ENCODE measurements at places on chromosomes 4 and X.

- DNase-seq = no peak
These were observed 534.1 kb upstream of the AADAT start for GRCh38 chr4:170623899-170624298.

GRCh38 chr4:108849611-108850168, 86.8 kb upstream of the ETNPPL start:
- peak; percentile 45 for DNase-seq

- no peak for DNase-seq
These were observed 182.4 kb upstream of the ARSJ start for GRCh38 chr4:114161809-114162208.

DNA sequence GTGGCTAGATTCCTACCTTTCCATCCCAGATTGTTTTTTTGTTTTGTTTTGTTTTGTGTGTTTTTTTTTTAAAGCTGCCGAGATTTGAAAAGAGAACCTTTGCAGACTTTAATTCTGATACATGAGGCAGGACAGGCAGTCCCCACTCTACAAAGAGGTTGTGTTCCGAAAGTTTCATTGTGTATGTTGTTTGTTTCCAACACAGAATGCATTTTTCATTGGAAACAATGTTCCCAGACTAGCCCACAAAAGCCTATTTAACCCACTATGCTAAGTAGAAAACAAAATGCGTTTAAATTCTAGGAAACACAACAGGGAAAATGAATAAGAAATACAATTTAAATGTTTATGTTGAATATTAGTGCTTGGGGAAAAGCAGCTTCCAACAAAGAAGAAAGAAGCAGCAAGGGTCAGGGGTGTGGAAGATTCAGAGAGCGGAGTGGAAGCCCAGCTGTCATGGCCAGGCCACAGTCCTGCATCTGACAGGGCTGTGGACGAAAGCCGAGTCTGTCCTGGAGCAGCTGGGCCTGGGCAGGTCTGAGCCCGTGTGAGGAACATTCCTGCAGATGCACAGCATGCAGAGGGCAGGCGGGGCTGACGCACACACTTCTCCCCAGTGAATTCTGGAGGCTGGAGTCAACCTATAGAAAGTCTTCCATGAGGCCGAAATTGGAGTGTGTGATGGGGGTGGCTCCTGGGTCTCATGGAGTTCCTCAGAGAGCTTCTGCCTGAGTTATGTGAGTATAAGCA, 12.4 kb upstream of the SETD7 start:
- no peak for DNase-seq

DNA sequence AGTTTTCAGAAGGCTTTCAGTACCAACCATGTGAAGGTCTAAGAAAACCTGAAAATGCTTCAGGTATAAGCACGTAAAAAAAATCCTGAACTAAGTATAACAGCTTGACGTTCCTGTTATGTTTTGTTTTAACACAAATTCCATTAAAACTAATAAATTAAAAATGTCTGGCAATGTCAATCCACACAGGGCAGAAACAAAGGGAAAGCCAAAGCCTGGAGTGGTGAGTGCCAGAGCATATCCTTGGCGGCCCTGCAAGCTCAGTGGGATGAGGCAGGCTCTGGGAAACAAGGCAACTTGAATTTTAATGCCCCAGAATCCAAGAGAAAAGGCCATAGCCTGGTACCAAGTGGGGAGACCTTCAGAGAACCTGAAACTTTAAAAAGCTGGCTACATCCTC, 78.2 kb downstream of the EPHA5 start:
- no peak for DNase-seq

GRCh38 chrX:67692246-67692645, 148.4 kb downstream of the AR start:
- DNase-seq = peak; percentile 7

GRCh38 chr4:41933997-41934503, 1.2 kb upstream of the TMEM33 start:
- no peak for DNase-seq

- no peak for DNase-seq
These were observed 314.2 kb downstream of the RAB28 start for GRCh38 chr4:13169731-13170525.

GRCh38 chrX:68942104-68942503, 113.3 kb downstream of the EFNB1 start:
- DNase-seq = no peak

DNA sequence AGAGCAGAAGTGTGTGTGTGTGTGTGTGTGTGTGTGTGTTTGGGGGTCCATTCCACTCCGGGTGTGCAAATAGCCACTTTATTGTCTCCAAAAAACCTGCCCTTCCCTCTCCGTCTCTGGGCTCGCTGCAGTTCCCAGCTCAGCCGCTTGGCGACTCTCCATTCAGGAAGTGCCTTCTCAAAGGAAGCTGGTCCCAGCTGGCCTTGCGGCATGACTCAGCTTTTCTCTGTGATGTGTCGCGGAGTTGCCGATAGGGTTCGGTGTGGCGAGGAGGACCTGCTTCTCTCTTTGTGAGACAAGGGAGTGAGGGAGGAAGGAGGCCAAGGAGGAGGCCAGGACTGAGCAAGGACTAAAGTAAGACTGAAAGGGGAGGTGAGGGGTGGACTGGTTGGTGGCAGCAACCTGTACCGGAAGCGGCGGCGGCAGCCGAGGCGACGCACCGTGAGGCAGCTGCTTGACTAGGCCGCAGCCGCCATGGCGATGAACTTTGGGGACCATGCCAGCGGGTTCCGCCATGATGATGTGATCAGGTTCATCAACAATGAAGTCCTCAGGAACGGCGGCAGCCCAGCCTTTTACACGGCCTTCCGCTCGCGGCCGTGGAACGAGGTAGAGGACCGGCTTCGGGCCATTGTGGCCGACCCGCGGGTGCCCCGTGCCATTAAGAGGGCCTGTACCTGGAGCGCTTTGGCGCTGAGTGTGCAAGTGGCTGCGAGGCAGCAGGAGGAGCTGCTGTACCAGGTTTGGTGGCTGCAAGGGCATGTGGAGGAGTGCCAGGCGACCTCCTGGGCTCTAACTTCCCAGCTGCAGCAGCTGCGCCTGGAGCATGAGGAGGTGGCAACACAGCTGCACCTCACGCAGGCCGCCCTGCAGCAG, at the start of gene TEX13C:
TEX13C (plus strand) TSS at position 226 of the 876 bp plus-strand sequence; CDS start at position 475, 249 bp downstream.
- no peak for DNase-seq

- no peak for DNase-seq
These were observed 359.2 kb downstream of the FBXW7 start for GRCh38 chr4:152176627-152177214.

DNA sequence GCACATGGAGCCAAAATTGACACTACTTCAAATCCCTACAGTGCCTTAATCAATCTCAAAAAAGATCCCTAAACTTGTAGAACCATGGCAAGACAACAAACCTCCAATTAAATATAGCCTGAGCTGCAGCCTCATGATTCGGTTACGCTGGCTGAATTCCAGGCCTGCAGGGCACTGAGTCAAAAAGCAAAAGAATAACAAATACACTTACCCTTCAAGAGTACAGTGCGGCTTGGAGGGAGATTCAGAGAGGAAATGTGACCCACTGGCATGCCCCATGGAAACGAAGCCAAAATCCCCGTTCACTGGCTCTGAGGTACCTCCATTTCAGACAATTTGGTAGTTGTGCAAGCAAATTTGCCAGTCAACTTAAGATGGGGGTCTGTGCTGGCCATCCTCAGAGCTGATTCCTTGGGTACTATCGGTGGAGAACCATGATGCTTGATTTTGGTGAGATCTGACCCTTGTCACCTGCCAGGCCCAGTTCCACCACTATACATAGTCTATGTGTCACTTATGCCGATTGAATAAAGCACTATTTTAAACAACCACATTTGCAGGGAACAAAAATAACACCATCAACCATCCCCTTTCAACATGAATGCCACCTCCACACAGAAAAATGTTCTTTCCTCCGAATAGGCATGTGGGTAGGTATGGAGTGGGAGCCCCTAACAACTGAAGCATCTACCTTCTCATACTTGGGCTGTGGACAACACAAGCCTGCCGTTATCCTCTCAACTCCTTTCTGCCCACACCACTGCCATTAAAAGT, 2.1 kb downstream of the C4orf54 start:
- peak; percentile 59 for DNase-seq

GRCh38 chr4:7206911-7207567, 14.7 kb downstream of the SORCS2 start:
- peak; percentile 88 for DNase-seq

GRCh38 chrX:22652596-22652995, 347.2 kb upstream of the DDX53 start:
- DNase-seq = peak; percentile 52

DNA sequence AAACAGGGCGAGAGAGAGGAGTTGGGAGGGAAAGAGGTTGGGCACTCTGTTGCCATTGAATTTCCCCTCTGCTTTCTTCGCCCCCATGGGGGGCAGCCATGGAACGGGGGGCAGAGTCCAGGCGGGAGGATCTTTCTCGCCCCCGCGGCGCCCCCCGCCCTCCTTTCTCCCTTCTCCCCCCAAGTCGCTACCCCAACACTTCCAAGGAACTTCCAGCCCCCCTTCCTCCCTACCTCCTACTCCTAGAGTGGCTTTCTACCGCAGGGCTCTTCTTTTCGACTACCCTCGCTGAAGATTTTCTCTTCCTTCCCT, 594 bp upstream of the STAG2 start:
- no peak for DNase-seq

DNA sequence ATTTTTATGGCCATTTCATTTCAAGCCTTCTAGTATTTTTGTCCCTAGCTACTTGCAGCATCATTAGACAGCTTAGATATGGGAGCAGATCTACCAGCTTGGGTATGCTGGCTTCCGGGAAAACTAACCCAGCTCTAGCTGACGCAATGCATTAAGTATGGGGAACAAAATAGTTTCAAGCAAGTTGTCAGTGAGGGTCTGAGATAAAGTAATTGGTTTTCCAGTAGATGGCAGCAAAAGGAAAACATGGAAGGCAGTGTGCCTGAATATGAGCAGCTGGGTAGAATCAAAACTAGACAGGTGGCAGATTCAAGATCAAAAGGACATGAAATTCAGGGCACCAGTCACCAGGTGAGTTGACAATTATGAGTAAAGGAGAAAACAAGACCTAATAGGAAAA, 340.9 kb upstream of the CTSO start:
- DNase-seq = peak; percentile 75

DNA sequence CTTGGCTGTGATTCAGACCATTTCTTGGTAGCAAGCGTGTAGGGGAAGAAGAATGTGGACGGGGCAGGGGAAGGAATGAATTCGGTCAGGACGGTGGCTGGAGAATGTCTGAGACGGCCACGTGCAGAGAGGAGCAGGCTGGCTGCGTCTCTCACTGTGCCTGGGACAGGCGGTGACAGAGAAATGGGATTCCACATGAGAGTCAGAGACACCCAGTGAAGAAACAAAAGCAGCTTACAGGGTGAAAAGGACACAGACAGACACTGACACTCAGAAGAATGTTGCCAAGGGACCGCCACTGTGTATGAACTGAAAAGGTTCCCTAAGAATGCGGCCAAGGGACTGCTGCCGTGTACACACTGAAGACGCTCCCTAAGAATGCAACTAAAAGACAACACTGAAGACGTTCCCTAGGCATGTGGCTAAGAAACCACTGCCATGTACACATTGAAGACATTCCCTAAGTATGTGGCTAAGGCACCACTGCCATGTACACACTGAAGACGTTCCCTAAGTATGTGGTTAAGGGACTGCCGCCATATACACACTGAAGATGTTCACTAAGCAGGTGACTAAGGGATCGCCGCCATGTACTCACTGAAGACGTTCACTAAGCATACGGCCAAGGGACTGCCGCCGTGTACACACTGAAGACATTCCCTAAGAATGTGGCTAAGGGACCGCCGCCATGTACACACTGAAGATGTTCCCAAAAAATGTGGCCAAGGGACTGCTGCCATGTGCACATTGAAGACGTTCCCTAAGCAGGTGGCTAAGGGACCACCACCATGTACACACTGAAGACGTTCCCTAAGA, 49.1 kb downstream of the DHRSX start:
- DNase-seq = peak; percentile 14

GRCh38 chr4:156390599-156391324, 437.1 kb upstream of the CTSO start:
- DNase-seq = peak; percentile 85
